ENCODE measurements at places on chromosomes 1 and 21. TPM values are rescaled to one million over a fixed set of nuclear protein-coding genes. Genes with fewer than 3 reads are reported as not detected.

Gene OR10Z1
- not detected for total RNA-seq

DNA sequence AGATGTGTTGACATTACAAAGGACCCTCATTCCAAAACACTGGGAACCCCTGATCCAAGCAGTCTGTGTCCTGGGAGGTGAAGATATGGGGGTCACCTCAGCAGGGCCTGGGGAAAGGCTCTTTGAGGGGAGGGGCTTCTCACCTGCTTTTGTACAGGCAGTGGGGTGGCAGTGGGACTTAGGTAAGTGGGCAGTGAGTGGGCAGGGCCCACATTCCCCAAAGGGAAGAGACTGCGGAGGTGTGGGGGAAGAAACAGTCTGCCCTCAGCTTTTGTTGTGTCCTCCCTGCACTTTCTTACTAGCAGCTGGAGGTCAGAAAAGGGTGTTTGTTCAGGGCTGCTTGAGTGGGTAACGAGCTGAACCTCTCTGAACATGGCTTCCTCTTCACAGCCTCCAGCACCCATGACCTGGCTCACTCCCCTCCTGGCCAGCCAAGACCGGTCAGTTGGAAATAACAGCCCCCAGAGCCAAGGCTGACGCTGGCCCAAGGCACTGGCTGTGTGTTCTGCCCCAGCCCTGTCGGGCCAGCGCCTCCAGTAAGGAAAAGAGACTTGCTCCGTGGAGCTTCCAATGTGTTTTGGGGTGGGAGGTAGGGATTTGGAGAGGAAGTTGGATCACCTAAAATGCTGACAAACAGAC, 173.5 kb downstream of the PSMG1 start:
- DNase-seq = no peak

Gene USH2A
- total RNA-seq = 0.04 TPM

DNA sequence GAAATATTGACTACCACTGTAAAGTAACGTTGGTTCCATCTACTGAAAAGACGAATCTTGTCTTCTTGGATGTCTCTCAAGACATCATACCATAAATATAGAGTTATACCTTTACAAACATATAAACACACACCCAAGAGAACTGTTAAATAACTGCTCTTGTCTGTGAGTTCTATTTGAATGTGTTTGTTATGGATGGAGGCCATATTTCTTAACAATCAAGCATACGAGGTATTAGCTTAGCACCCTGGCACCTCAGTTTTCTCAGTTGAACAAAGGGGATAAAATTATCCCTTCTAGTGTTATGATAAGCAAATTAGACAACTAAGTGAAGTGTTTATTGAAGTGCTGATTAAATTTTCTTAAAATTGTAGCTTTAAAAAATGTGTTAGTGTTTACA, 336.6 kb upstream of the ZRANB2 start:
- no peak for DNase-seq

GRCh38 chr1:83017276-83017675, 981.7 kb downstream of the TTLL7 start:
- DNase-seq = no peak

Gene TGFB2
- 0.37 TPM for total RNA-seq

DNA sequence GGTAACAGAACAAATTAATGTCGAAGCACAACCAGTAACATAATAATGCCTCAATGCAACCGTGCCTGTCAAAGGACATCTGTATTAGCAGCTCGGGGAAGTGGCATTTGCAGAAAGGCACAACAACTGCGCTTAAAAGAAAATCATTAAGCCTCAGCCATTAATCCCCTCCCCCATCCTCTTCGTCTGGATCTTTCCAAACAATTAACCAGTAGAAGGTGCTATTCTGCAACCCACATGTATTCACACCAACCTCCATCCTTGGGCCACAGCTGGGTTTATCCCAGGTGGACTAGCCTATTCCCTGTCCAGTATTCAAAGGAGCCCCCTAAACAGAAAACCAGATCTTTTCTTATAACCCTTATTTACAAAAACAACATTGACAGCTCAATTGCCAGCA, 2.6 kb downstream of the RERE start:
- DNase-seq = peak; percentile 72

Gene PODN
- total RNA-seq = not detected

Gene S100B
- total RNA-seq = 0.60 TPM

GRCh38 chr1:12643785-12644184, at the start of gene AADACL4:
Gene AADACL4, plus strand, starts transcription at chr1:12644085. Its CDS starts 462 bp downstream, at chr1:12644547.
- no peak for DNase-seq

Gene PTPRC
- not detected for total RNA-seq

- no peak for DNase-seq
Observed at GRCh38 chr1:181061891-181062835, 26.3 kb upstream of the IER5 start.

GRCh38 chr1:169100651-169101088, 5.8 kb upstream of the ATP1B1 start:
- no peak for DNase-seq

DNA sequence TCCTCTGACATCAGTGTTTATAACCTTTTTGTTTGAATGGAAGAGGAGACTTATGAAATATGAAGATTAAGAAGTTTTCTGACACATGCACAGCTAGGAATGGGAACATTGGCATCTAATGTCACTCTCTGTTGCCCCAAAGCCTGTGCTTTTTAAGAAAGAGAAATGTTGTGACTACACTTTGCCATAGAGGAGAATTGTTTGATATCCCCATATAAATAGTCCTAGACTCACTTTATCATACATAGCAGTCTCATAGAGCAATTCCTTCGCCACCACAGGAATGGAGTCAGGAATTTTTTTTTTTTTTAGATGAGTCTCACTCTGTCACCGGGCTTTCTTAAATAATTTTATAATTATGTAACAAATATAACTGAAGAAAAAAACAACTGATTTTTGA, 1.5 kb downstream of the KRTAP21-3 start:
- no peak for DNase-seq

- DNase-seq = no peak
Observed at GRCh38 chr1:59892841-59893811, 33.4 kb downstream of the CYP2J2 start.

DNA sequence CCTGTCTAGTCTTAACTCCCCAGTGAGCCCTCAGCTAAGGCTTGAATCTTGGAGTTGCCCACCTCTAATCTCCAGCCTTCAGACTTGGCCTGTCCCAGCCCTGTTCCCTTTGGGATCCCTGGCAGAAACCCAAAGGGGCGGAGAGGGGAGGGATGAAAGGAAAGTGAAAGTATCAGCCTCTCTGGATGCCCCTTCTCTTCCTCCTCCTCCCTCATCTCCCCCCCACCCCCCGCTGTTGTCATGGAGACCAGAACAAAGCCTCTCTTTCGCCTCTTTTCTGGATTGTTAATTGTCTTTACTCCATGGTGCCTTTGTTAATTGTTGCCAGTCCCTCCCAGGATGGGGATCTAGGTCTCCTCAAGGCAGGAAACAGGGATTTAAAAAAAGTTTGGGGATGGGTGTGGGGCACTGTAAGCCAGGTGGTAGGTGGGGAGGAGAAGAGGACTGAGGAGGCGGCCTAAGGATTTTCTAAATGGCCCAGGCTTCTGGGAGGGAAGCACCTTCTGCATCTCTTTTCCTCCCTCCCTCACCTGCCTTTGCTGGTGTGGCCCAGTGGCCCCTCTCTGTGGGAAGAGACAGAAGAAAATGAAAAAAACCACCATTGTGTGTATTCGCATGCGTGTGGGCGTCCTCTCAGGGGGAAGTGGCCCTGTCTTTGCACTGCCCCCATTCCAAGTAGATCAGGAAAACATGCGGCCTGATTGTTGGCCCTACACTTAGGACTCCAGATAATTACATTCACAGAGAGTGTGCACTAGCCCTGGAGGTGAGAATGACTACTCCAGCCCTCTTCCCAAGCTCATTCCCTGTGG, 7.5 kb upstream of the SOX13 start:
- peak; percentile 82 for DNase-seq

DNA sequence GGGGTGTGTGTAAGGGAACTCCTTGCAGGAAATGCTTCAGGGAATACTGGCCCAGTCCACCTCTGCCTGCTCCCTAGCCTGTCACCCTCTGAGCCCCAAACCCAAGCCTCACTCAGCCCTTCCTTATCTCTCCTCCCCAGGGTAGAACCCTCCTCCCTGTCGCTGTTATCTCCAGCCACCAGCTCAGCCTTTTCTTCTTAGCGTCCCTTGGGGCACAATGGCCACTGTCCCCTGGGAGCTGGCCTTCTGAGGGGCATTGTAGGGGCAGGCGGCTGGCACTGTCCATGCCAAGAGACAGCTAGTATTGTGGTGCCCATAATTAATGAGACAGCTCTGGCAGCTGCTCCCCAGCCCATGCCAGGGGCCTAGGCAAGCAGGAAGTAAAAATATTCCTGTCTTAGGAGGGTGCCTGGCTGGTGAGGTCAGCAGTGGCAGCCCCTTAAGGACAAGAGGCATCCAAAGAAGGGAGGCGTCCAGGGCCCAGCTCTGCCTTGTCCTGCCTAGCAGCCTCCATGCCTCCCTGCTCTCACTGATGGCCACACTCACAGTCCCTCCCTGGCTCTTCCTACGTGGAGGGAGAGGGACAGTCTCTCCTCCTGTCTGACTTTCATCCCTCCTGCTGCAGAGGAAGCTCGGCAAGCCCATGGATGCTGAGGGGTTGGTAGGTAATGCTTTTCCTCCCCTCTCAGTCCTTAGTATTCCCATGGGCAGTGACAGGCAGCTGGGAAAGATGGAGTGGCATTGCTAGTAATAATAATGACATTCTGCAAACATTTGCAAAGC, 37.5 kb downstream of the KCNQ4 start:
- DNase-seq = no peak

Gene ALPL
- 114 TPM for total RNA-seq

Data from neural progenitor cell (in vitro differentiated cells).